ENCODE measurements at places on chromosomes 12 and 14.
A peak's percentile ranks its signal among the peaks of the same experiment; 100 is the strongest.

GRCh38 chr14:100780646-100781355 is 45.1 kb upstream of the MEG3 start:
- no peak for DNase-seq

DNA sequence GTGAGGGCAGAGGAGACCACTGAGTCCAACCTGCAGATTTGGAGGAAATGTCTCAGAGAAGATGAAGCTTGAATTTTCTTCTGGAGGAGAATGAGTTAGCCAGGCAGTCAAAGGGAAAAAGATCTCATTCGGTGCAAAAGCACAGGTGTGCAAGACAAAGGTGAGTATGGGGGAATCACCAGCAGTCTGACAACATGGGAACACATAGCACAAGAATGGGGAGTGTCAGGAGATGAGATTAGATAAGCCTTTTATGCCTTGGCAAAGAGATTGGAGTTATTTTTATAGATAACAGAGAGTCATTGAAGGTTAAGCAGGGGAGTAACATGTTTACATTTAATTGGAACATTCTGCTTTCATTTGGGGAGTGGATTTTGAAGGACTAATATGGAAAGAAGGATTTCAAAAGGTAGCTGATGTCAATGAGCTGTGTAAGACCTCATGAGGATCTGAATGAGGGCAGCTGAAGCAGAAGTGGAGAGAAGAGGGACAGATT is 171.3 kb upstream of the NTF3 start:
- no peak for DNase-seq

- DNase-seq = peak; percentile 57
Observed at GRCh38 chr12:70590051-70590450, 47.2 kb downstream of the PTPRB start.

GRCh38 chr14:24297190-24297964 is 2.2 kb downstream of the DHRS1 start:
- DNase-seq = no peak

DNA sequence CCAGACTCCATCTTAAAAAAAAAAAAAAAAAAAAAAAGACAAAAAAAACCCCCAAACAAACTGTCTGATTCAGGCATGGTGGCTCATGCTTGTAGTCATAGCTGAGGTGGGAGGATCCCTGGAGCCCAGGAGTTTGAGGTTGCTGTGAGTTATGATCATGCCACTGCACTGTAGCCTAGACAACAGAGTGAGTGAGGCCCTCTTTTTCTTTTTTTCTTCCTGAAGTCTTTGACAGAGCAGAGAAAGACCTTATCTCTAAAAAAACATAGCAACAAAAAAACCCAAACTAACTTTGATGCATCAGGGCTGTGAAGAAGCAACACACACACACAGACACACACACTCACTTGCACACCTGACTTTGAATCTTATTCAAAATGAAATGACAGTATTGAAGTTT is 7.7 kb upstream of the AMN1 start:
- no peak for DNase-seq

GRCh38 chr12:96400631-96401075 is 414 bp upstream of the CDK17 start:
- peak; percentile 73 for DNase-seq

GRCh38 chr12:65152012-65152411 is 17.4 kb upstream of the LEMD3 start:
- no peak for DNase-seq

- DNase-seq = no peak
Observed at GRCh38 chr12:108861878-108862587, 4.7 kb upstream of the SSH1 start.

GRCh38 chr12:112353393-112353792 is 28.8 kb downstream of the HECTD4 start:
- DNase-seq = no peak

DNA sequence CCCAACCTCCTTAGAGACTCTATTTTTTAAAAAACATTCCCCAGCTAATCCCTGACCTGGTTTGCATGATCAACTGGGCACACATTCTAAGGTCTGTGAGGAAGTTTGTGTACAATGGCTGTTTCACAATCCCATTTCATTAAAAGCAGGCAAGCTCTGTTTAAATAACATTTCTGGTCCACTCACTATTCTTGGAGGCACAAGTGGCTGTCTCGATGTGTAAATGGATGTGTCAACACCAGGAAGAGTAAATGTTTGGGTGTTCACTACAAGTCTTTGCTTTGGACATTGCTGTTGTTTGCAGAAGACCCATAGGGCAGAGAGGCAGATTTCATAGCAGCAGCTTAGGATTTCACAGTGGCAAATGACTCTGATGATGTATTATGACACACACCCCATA is 98.3 kb downstream of the PDZRN4 start:
- no peak for DNase-seq

DNA sequence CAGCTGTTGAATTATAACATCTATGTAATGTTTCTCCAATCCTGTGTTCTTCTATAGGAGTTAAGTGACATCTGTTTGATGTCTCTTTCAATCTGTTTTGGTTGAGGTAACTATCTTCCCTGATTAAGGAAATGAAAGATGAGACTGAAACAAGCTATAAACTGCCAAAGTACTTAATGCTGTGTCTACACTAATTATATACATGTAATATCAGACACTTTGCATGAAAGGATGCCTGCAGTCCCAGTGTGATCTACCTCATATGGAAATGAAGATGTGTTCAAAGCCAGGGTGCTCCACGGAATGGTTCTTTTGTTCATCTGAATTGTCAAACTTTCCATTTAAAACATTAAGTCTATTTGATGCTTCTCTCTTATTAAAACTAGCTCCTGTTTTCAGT is 958.3 kb downstream of the GALC start:
- no peak for DNase-seq

DNA sequence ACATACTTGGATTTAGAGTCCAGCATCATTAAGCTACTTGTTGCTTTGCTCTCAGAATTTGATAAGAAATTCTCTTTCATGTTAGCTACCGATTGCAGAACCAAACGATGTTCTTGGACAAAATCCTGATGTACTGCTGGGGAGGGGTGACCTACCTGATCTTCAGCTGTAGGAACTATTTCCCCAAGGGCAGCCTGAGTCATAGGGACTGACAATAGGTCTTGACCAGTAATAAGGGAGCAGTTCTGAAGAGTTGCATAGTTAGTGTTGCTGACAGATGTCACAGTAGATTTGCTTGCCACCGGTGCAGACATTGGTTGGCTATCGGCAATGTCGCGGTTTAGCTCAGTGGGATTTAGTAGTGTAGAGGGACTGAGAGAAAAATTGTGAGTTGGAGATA is 10.6 kb downstream of the SIX4 start:
- no peak for DNase-seq

DNA sequence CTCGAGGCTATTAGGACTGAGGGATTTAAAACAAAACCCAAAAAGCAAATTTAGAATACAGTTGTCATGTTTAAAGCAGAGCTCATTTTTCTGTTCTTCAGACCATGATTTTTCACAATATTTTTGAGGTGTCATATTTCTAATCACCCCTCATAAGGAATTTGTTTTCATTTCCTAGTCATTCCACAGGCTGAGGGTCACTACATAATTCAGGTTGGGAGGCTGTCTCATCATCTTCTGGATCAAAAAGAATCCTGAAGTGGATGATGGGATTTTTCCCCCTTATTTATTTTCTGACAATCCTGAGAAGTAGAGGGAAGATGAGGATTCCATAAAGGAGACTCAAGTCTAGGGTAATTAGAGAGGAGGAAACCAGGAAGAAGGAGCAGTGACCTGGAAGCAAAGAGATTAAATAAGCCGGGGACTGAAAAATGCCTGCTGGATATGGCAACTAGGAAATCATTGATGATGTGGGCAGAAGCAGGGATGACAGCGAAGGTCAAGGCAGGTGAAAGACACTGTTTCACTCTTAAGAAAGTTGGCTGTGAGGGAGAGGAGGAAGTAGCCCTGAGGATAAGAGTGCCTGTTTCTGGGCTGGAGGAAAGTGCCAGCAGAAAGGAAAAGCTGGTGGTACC is 9.0 kb upstream of the PCNX1 start:
- no peak for DNase-seq

- DNase-seq = no peak
Observed at GRCh38 chr14:38042322-38042721, 165.4 kb upstream of the SSTR1 start.

- DNase-seq = no peak
Observed at GRCh38 chr12:117362391-117362790, 965 bp upstream of the NOS1 start.

DNA sequence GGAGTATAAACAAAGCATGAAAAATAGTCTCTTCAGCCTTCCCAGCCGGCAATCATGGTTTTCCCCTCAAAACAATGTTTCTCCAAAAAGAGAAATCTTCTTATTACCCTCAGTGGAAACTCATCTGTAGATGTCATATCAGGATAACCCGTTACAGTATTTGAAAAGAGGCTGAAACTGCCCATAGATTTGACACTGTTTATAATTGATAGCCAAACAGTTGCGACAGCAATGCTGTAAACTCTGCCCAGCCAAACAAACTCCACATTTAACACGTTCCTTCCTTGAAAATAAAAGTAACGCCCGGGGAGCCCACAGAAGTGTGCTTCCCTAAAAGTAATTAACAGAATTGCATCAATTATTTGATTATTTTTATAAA is 201.3 kb upstream of the FOXN3 start:
- DNase-seq = peak; percentile 52

- no peak for DNase-seq
Observed at GRCh38 chr14:74954947-74955228, 509 bp downstream of the PGF start.

- no peak for DNase-seq
Observed at GRCh38 chr14:21255385-21256101, 13.7 kb downstream of the HNRNPC start.

GRCh38 chr14:30655124-30655523 is 33.0 kb downstream of the SCFD1 start:
- no peak for DNase-seq

GRCh38 chr12:96073346-96074330 is 38.3 kb upstream of the LTA4H start:
- DNase-seq = no peak

DNA sequence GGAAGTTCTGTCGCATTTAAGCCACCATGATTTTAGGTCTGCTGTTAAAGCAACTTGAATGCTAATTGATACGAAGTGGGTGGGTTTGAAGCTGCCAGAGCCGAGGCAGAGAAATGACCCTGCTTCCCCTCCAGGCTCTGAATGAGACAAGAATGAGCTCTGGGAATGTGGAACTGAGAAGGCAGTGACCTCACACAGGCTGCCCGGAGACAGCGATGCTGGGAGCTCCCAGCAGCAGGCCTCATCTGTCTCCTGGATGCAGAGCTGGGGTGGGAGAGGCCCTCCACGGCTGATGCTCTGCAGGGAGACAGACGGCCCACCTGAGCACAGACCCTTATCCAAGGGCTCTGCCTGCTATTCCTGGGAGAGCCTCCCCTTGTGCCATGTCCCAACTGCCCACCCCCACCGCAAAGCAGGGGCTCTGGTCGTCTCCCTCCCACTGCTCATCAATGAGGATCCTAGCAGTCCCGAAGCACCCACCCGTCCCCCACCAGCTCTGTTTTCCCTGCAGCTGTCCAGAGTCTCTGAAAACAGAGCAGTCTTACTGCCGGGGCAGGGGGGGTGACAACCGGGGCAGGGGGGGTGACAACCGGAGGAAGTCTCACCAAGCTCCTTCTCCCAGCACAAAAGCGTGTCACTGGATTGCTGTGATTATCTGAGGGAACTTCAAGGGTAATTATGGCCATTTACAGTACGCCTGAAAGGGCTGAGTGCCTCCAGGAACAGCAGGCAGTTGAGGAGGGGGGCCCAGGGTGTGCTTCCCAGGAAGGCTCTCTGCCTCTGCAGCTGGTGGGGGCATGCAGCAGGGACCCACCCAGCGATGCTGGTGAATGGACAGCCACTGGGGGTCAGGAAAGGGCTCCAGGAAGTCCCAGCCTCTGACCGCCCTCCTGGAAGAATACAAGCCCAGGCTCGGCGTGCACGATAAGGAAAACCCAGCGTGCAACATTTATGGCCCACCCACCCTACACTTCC is 67.8 kb downstream of the CHGA start:
- DNase-seq = peak; percentile 8

DNA sequence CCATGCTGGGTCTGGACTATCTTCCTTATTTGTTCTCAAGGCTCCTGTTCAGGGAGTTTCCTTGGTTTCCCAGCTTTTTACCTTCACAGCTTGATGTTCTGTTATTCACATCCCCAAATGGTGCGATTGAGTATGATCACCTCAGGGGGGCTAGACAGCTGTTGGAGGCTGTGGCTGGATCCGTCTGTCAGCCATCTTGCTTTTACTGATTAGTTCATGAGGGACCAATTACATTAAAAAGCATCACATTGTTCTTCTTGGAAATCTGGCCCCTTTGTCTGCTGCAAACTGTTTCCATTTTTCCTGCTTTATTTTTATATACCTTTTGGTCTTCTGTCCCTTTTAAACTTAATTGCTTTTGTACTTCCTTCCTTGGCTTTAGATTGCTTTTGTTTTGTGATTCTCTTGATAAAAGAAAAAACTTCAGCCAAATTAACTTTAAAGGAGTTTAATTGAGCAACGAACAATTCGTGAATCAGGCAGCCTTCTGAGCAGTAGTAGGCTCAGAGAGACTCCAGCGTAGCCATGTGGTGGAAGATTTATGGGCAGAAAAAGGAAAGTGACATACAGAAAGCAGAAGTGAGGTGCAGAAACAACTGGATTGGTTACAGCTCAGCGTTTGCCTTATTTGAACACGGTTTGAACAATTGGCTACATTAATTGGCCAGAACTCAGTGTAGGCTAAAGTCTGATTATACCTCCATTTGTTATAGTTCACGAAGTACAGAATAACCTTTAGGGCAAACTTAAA is 208.7 kb downstream of the AEBP2 start:
- DNase-seq = no peak

DNA sequence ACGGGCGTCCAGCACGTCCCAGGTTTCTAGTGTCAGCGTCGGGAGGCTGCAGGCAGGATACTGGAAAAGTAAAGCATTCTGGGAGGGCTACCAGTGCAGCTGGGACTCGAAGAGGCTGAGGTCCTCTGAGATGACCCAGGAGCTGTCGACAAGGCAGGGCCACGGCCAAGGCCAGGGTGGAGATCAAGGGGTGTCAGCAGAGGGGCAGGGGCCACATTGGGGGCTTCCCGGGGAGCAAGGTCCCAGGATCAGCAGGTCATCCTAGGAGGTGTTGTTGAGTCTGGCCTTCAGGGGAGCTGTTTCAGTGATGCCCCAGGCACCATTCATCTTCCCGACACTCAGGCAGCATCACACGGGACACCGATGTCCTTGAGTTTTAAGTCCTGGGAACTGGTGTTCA is 377.8 kb upstream of the SFSWAP start:
- DNase-seq = no peak

DNA sequence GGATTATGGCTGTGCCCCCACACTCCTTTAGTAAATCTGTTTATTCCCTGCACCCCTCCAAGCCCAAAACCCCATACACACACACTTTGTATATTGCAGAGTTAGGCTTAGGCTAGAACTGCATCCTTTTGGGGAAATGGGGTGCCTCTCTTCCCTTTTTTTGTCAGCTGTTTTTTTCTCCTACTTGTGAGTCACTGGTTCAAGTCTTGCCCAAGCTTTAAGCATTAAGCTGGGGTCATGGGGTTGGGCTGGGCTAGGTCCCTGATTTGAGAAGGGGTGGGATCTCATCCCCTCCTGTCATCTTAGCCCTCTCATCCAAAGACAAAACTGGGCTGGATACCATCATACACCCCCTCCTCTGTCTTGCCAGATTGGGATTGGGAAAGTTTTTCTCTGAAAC is 1.6 kb downstream of the LRP1 start:
- no peak for DNase-seq

Measured in hippocampal formation (tissue), 2 donors.